Stimulated activated CD8-positive, alpha-beta memory T cell treated with anti-CD3 and anti-CD28 coated beads, Interleukin-2, amount 100 ng/mL, for 1 hour (primary cell): ENCODE measurements at places on chromosomes 12 and 14.

GRCh38 chr12:101407049-101407435 lies 530 bp downstream of the ARL1 start:
- no peak for DNase-seq

DNA sequence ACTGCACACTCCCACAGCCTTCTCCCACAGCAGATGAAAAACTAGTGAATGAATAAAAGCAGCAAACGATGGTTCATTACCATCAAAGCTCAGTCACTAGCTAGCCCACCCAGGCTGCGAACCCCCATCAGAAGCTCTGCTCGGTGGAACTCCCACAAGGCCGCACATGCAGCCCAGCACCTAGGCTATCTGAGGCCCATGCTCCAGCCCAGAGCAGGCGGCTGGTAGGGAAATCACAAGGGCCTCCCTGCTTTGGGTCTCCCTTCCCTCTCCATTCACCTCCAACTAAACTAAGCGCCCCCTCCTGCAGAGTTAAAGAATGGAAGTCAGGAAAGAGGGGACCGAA lies 69.0 kb downstream of the ITPK1 start:
- no peak for DNase-seq

DNA sequence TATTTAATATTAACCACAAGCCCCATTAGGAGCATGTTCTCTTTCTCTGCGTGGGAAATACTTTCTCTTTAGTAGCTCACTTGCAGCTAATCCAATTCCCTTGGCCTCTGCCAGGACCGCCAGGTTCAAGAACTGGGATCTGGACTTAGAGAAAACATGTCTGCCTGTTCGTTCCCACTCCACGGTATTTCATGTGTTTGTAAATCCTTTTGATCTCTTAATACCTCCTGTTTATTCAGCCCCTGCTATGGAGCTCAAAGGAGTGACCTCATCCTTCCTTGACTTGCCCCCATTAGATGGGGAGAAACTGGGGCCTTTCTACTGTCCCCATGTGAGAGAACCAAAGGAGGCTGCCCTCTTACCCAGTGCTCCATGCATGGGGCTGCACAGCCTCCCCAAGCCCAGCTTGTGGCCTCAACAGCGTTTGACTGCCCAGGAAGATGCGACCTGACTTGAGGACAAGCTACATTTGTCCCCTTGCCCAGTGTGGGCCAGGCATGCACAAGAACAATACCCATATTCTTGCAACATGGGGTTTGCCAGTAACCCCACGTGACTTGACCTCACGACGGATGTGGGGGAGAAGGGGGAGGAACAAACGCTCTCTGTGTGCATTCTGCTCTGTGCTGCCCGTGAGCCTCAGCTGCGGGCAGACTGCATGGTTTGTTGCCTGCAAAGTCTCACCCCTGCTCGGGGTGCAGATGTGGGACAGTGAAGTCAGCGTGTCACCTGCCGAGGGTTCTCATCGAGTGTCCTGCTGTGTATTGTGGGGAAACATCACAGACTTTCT lies 30.3 kb downstream of the CD9 start:
- DNase-seq = peak; percentile 47

- no peak for DNase-seq
These were observed 565 bp downstream of the SPRYD3 start for GRCh38 chr12:53078425-53079225.

GRCh38 chr14:91227183-91227628 lies 17.3 kb downstream of the GPR68 start:
- no peak for DNase-seq

DNA sequence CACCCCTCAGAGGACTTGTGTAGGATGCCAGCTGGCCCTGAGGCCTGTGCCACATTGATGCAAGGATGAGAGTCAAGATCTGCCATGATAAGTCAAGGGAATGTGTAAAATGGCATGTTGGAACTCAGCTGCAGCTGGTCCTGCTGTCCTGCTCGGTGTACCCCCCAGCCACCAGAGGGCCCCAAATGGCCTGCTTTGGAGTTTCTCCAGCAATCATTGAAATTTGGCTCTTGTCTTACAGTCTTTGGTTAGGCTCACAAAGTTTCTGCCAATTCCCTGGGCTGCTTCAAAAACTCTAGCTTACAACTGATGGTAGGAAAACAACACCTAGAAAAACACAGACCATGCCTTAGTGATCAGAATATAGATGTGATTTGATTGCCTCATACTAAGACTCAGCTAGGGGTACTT lies 76.8 kb downstream of the HSD17B6 start:
- no peak for DNase-seq

- DNase-seq = no peak
These were observed 12.6 kb downstream of the SLC8B1 start for GRCh38 chr12:113322343-113322742.

GRCh38 chr14:99619835-99620834 lies 16.1 kb upstream of the CCDC85C start:
- DNase-seq = no peak

DNA sequence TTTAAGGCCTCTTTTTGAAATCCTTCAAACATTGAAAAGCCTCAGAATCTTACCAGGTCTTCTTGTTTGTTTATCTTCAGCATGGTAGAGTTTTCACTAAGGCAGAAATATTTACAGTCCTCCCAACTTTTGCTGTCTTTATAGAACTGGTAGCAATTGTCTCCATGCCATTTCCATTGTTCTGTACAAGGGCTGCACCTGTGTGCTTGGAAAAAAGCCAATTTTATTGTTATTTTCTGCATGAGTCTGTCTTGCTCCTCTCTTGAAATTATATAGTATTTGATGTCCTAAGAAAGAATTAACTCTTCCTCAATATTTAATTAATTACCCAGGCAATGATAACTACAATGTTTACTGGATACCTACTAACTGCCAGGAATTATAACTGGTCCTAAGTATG lies 23.3 kb downstream of the CLEC1A start:
- DNase-seq = no peak
